ENCODE measurements at places on chromosomes 16 and 17. TPM values are rescaled to one million over a fixed set of nuclear protein-coding genes. Genes with fewer than 3 reads are reported as not detected.

Gene HASPIN
- total RNA-seq: 0.82 TPM

Gene PLA2G10
- total RNA-seq: not detected

Gene NXN
- total RNA-seq: 18.3 TPM

Gene MT1G
- total RNA-seq: not detected

Gene TBC1D16
- 16.3 TPM for total RNA-seq

Gene RAC3
- 110 TPM for total RNA-seq

Gene TSPOAP1
- total RNA-seq: 31.0 TPM

Gene C17orf58
- 38.3 TPM for total RNA-seq

DNA sequence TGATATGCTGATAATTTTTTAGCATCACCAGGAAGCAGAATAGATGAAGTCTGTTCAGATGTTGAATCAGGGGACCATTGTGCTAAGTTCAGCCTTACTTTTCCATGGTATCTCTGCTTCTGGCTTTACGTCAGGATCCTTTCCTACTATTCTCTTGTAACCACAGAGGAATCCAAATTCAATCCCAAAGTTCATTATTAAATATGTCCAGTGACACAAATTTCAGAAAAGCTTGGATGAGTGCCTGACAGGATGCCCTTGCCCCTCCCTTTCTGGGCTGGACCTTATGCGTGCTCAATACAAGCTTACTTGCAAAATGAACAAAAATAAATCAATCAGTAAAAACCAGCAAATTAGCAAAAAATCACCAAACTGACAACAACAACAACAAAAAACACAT lies 37.6 kb upstream of the ADORA2B start:
- DNase-seq: no peak

GRCh38 chr16:89687092-89687940 lies 827 bp downstream of the CDK10 start:
- DNase-seq: peak; percentile 42

- peak; percentile 93 for DNase-seq
Observed at GRCh38 chr16:80540516-80541305, at the start of gene DYNLRB2. TSS of gene DYNLRB2 (plus strand) at chr16:80540993. CDS start at chr16:80541077, 84 bp downstream.

DNA sequence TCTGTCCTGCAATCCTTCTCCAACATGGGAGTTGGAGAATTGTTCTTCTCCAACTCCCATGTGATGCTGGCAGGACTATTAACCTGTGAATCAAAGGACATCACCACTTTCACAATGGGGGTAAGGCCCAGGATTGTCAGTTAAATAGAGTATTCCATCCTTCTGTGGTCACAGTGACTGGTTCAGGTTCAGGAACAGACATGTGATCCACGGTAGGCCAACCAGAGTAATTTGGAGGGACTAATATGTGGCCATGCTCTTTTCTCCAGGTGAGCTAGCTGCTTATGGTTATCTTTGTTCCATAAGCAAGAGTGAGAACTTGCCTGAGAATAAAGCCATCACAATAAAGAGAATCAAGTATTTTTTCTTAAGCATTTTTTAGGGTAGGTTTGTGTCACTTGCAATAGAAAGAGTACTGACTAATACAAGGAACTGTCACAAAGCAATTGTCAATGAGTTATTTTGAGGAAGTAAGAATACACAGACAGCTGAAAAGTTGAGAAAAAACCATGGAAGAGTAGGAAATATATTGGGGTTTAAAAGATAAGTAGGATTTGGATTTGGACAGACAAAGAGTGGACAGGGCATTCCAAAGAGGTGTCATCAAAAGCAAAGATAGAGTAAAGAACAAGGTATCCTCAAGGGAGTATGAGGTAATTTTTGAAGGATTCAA lies 63.4 kb downstream of the BRIP1 start:
- DNase-seq: no peak

DNA sequence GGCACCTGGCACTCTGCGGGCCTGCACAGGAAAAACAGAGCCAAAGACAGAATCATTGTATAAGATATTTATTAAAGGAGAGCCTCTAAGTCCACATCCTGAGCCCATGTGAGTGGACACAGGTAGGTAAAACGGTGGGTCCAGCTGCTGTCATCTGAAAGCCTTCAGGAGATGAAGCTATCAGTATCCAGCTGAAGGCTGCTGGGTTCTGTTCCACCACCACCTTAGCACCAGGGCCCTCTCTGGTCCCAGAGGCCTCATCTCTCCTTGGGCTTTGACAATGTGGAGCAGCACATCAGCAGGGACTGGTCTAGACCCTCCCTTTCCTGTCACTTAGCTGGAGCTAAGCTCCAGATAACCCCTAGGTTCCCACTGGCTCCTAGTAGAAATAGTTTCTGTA lies 7.3 kb downstream of the TMEM106A start:
- DNase-seq: no peak

GRCh38 chr17:48489781-48490180 lies 41.0 kb downstream of the HOXB1 start:
- no peak for DNase-seq

DNA sequence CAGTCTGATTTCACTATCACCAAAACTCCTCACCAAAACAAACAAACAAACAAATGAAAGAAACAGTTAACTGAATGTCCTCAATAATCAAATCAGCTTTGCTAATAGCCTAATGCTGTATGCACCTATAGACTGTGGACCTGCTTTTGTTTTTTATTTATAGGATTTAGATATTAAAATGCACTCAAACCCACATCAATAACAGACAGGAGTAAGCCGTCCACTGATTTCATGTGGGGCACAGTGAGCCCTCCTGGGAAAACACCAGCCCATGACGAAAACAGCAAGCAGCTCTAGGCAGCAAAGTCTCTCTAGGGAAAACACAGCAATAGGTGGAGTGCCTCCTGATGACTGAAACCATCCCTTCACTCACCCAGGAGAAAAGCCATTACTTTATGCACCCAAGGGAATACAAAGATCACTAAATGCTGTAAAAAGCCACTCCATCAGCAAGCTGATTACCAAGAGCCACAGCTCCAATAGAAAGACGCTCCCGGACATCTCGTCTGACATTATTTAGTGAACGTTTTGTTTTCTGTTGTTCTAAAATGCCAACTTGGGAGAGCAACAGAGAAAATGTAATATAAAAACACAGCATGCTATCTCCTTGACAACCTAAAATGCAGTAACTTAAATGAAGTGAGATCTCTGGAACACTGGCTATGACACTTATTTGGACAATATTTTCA lies 47.8 kb downstream of the ANKFY1 start:
- DNase-seq: no peak

DNA sequence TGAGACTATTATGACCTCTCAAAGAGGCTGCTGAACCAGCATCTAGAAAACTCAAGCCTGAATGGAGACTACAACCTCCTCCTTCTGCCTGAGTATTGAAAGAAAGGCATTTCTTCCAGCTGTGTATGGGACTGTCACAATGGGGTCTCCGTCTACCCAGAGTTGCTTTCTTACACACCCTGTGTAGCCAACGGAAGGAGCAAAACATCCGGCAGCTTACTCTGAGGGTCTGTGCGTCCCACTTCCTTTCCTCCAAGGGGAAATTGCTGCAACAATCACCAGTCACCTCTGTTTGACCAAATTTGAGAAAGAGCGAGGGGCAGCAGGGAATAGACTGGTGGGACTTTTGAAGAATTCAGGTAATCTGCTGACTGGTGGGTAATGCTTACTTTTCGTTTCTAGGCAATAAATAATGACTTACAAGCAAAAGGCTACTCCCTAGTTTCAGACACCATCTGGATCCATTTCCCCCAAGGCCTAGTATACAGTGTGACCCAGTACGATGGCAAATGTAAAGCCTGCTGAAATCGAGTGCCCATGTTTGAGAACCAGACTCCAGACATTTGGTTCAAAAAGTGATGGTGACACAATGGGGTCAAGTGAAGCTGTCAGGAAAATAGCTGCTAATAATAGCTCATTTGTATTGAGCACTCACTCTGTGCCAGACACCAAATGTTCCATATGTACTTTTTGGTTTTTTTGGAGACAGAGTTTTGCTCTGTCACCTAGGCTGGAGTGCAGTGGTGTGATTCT lies 81.7 kb downstream of the YPEL2 start:
- no peak for DNase-seq

GRCh38 chr16:83513008-83513755 lies 294.6 kb upstream of the HSBP1 start:
- DNase-seq: no peak

- no peak for DNase-seq
Observed at GRCh38 chr16:82773018-82773417, 146.2 kb downstream of the CDH13 start.

DNA sequence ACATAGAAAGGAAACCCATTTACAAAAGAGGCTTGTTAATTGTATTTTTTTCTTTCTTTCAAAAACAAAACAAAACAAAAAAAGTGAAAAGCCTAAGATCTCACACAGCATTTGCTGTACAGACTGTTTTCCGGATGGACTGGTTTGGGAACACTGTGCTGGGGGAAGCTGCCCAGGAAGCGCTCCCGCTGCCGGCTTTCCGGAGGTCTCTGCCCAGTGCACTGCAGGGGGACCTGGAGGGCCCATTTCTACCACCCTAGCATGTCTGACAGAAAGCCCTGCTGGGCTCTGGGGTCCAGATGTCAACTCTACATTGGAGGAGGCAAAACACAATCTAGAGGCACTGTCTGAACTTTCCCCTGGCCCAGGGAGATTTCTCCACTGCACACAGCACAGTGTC lies 26.3 kb upstream of the CLEC18B start:
- DNase-seq: no peak

DNA sequence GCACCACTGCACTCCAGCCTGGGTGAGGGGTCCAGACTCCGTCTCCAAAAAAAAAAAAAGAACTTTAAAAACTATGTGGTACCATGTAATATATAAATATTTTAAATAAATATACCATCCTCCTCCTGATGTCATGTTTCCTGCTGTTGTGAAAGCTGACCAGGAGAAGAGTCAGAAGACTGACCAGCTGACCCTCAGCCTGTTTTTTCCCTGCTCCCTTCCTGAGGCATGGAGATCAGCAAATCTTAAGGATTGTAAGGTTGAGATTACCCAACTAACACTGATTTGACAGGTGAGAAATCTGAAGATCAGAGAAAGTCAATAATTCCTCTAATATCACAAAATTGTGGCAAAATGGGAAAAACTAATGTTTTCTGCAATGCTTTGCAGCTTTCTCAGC lies 18.1 kb downstream of the NCOR1 start:
- DNase-seq: no peak

- peak; percentile 19 for DNase-seq
Observed at GRCh38 chr17:38701504-38702165, 3.4 kb upstream of the MLLT6 start.

GRCh38 chr17:28956861-28957260 lies 5.5 kb upstream of the PHF12 start:
- no peak for DNase-seq

- DNase-seq: no peak
Observed at GRCh38 chr16:86965331-86965730, 351.9 kb downstream of the C16orf95 start.

DNA sequence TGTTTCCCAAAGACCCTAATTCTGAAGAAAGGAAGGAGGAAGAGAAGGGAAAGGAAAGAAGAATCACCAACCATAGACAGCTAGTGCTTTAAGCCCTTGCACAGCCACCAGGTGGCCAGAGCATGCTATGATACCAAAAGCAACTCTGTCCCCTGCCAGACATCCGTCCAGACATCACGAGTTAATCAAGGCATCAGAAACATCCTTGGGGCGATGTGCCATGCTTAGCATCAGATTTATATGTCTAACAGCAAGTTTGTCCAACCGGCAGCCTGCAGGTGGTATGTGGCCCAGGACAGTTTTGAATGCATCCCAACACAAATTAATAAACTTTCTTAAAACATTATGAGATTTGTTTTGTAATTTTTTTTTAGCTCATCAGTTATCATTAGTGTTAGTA lies 2.9 kb upstream of the CRYBA1 start:
- DNase-seq: no peak

DNA sequence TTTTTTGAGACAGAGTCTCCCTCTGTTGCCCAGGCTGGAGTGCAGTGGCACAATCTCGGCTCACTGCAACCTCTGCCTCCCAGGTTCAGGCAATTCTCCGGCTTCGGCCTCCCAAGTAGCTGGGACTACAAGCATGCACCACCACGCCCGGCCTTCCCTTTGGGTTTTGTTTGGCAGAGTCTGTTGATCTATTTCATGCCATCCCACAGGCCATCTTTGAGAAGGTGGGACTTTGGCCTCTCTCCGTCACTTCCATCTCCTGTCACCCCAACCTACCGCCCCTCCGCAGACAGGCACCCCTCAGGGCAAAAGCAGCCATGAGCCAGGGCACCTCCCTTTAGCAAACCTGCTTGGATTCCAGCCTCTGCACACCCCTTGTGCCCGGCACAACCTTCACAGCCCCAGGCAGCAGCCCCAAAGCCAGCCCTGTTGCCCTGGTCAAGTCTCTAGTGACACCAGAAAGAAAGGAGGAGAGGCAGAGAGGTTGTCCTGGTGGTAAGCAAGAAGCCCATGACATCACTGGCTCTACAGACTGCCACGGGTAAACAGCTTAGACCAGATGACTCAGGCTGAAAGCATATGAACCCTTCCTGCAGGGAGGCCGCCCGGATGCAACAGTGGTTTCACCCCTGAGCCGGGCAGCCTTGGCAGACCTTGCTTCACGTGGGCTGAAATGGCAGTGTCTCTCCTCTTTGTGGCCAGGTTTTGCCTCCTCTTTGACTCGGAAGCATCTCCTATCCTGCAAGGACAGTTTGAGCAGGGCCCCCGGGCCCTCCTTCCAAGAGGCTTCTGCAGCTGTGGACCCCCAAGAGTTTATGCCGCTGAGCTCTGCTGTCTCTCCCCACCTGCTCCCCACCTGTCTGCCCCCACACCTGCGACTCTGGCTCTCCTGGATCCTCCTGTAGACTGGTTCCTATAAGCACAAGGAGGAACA lies 8.1 kb upstream of the TIMP2 start:
- DNase-seq: no peak

DNA sequence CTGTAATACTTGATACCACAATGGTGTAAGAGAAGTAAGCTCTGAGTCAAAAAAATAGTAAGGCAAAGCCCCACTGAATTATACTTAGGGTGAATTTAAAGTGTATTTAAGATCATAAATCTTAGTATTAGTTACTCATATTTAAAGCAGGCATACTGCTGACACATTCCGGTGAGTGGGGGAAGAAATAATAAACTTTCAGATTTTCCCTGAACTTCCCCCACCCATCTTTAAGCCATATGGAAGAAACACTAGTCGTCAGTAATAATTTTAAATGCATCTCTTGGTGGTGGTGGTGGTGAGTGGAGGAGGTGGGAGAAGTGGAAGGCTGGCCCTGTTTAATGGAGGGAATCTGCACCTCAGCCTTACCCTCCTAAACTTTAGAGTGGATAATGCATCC lies 20.5 kb downstream of the MPHOSPH6 start:
- no peak for DNase-seq

- no peak for DNase-seq
Observed at GRCh38 chr17:35630530-35631148, 43.5 kb downstream of the AP2B1 start.

GRCh38 chr17:19940722-19941464 lies 36.7 kb downstream of the AKAP10 start:
- no peak for DNase-seq

DNA sequence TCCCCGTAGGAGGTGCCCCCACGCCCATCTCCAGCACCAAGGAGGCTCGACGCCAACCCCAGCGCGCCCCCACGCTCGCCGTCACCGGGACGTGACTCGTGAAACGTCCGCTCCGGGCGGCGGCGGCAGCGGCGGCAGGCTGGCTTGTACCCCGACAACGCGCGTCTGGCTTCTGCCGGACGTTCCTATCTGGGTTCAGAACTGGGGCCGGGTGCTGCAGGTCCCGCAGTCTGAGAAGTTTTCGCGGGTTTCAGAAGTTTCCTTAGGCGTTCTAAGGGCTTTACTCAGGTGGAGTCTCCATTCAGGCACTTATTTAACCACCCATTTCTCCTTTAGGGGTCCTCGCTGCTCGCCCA lies 672 bp upstream of the ALKBH5 start:
- DNase-seq: peak; percentile 82

GRCh38 chr17:56305007-56305406 lies 151.7 kb downstream of the ANKFN1 start:
- DNase-seq: no peak

- no peak for DNase-seq
Observed at GRCh38 chr17:69048634-69049033, 12.1 kb downstream of the ABCA9 start.
